ENCODE measurements at places on chromosomes 13 and 19.

- no peak for DNase-seq
Observed at GRCh38 chr19:46530636-46531035, 35.0 kb upstream of the PNMA8B start.

DNA sequence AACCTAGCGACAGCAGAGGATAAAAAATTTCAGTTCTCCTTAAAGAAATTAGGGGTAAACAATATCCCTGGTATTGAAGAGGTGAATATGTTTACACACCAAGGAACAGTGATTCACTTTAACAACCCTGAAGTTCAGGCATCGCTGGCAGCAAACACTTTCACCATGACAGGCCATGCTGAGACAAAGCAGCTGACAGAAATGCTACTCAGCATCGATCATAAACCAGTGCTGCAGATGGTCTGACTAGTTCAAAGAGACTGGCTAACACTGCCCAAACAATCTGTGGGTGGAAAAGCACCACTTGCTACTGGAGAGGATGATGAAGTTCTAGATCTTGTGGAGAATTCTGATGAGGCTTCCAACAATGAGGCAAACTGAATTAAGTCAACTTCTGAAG, 19.9 kb upstream of the ACOD1 start:
- DNase-seq = no peak

DNA sequence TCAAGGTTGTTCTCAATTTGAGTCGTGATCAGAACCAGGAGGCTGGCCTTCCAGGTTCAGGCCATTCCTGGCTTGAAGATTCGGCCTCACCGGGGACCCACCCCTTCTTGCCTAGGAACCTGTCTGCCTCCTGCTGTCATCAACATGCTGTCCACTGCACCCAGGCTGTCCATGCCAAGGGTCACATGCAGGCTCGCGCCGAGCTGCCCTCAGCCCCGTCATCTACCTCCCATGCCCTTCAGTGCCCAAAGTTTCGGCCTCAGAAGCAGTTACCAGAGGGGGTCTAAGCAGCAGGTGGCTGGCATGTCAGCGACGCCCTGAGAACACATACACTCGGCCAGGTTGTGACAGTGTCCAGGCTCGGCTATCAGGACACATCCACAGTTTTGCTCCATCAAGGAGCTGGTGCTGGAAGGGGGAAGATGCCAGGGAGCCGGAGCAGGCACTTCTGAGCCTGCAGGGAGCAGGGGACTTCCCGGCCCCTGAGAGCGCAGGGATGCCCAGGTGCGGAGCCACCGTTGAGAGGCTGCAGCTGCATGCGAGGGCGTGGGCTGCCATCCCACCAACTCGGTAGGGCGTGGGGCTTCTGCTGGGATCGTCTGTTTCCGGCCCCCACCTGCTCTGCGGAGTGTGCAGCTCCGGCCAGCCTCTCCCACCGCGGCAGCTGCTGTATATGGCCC, 590.9 kb upstream of the SLITRK5 start:
- no peak for DNase-seq

- peak; percentile 85 for DNase-seq
Observed at GRCh38 chr19:1173845-1174809, at the start of gene SBNO2. SBNO2 (minus strand) TSS chr19:1174268; CDS start chr19:1154276, 19,992 bp downstream.

GRCh38 chr13:48110132-48110868, 15.4 kb upstream of the MED4 start:
- DNase-seq = no peak

GRCh38 chr13:20000062-20000552, 41.6 kb downstream of the ZMYM2 start:
- DNase-seq = no peak

DNA sequence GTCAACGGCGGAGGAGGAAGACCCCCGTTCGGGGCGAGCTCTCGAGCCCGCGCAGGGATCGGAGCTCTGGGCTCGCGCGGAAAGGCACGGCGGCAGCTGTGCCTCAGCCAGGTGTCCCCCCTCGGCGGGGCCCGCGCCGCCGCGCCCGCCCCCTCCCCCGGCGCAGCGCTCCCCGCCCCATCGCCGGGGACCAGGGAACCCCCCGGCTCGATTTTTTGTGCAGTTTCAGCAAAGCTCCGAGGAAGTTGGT, 110.0 kb downstream of the KCNRG start:
- no peak for DNase-seq

- DNase-seq = no peak
Observed at GRCh38 chr19:56350416-56351045, 35.9 kb upstream of the ZSCAN5A start.

DNA sequence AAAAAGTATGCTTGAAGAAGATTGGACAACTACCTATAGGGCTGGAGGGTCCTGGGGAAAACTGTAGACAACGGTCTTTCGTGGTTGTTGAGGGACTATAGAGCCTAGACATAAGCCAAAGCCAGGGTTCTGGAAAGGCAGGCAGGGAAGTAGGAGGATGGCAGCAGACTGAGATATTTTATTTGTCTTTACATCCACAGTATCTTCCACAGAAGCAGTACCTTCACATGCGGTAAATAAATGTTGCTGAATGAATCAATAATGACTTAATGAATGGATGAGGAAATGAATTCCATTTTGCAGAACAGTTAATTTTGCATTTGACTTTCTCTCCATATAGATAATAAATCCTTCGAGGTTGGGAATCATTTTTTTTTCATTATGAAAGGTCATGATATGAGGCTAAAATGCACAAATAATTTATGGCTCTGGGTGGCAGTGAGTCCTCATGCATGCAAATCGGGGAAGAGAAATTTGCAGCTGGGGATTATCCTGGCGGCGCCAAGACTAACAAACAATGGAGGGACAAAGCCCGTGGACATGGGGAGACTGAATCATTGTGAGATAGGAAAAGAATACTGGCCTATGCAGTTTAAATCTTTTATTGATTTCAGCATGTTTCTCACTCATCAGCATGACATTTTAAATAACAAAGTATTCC, 102.0 kb downstream of the ERCC5 start:
- DNase-seq = peak; percentile 37

GRCh38 chr13:41561170-41561569, 103.8 kb downstream of the RGCC start:
- DNase-seq = no peak

- DNase-seq = no peak
Observed at GRCh38 chr19:58123354-58123753, 25.3 kb upstream of the ZSCAN18 start.

GRCh38 chr19:49727217-49728030, 35.7 kb downstream of the TSKS start:
- no peak for DNase-seq

DNA sequence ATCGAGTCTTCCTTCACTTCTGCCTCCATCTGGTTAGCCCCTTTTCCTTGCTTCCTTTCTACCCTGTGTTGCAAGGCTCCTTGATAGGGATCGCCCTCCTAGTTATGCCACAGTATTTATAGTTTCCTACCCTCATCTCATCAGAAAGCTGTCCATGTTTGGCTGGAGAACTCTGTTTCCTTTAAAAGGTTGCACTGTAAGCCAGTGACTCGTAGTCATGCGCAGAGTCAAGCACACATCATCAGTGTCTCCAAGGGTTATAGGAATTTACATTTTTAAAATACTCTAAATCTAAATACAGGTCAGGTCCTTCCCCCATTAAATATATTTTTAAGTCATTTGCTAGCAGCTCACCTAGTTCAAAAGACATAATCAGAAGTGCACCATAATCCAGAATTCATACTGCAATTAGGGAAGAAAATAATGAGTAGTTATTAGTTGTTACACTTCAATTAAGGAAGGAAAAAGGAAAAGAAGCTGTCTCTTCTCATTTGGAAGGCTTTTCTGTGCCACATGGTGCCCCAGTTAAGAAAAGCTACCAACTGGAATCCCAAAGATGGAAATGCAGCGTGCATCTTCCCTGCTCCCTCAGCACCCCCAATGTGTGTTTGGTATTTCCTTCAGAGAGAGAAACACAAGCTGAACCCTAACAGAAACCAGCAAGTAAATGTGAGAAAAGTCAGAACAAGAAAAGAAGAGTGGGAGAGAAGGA, 81.0 kb downstream of the GPR12 start:
- no peak for DNase-seq

DNA sequence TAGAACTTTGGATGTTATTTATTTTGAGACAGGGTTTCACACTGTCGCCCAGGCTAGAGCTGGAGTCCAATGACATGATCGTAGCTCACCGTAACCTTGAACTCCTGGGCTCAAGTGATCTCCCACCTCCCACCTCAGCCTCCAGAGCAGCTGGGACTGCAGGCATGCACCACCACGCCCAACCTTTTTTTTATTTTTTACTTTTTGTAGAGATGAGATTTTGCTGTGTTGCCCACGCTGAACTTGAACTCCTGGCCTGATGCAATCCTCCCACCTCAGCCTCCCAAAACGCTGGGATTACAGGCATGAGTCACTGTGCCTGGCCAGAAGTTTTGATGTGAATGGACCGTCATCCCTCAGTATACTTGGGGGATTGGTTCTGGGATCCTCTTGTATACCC, 13.7 kb downstream of the ANKRD27 start:
- no peak for DNase-seq

GRCh38 chr13:106182404-106182803, 353.1 kb downstream of the EFNB2 start:
- DNase-seq = no peak
